Astrocyte of the spinal cord (primary cell): ENCODE measurements at places on chromosomes 6 and 20.

DNA sequence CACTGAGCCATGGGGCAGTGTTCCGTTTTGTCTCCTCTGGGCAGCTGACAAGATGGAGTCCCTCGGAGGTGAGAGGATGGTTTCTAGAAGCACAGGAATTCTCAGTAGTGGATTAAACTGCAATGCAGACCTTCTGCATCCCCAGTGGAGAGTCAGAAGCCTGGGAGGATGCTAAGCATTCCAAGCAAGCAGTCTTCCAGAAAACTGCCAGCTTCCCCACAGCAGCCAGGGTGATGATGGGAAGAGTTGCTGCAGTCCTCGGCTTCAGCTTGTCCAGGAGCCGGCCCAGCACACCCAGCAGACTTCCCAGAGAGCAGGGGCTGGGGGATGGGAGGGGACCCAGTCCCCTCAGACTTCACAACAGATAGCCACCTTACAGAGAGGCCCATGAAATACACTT lies 163.6 kb downstream of the LY86 start:
- DNase-seq = peak; percentile 20

DNA sequence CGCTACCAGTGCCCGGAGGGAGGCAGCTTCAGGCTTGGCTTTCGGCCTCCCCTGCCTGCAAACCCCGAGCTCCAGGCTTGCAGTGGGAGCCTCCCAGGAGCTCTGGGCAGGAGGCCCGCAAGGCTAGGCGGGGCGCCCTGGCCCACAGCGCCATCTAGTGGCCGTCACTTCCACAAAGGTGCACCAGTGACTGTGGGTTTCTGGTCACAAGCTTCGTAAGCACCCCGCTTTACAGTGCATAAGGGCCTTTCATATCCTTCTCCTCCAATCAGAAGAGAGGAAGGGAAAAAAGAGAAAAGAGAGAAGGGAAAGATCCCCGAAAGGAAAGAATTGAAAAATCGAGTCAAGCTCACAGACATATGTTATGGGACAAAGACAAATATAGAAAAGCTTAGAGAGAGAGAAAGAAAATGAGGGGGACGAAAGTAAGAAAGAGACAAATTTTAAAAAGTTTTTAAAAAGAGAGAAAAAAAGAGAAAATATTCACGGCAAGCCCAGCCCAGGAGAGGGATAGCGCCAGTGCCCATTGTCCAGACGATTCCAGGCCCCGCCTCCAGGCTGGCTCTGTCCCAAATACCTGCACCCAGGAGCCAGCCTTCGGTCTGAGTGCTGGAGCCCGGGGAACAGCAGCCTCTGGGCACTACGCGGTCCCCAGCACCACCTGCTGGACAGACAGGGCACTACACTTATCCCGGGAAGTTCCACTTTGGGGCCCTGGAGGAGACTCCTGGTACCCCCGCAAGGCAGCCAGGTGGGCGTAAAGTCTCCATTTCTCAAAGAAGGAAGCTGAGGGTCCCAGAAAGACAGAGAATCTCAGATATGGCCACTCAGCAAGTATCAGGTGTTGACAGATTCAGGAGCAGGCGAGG lies 207.1 kb downstream of the PREX1 start:
- DNase-seq = peak; percentile 84

DNA sequence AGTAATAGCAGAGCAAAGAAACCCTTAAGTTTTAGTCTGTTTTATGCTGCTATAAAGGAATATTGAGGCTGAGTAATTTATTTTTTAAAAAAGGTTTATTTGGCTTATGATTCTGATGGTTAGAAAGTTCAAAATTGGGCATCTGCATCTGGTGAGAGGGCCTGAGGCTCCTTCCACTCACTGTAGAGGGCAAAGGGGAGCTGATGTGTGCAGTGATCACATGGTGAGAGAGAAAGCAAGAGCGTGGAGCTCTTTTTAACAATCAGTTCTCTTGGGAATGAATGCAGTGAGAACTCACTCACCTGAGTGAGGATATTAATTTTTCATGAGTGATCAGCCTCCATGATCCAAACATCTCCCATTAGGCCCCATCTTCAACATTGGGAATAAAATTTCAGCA lies 36.4 kb upstream of the SAMD3 start:
- DNase-seq = no peak

DNA sequence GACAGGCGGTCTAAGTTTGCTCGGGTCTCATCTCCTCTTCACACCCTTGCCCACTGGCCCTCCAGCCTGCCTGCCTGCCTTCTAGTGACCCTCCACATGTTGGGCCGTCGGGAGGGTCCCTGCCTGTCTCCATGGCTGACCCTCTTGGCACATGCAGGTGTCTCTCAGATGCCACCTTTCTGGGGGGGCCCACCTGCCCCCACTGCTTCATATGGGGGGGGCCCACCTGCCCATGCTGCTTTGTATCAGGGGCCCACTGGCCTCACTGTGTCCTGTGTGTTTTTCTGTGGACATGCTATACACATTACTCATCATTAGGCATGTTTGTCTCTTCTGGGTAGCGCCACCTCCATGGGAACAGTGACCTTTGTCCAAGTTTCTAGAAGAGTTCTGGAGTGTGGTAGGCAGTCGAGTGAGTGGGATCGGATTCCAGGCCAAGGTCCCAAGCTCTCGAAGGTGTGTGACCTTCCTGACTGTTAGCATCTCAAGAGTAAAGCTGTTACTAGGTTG lies 40.4 kb upstream of the KIF25 start:
- DNase-seq = no peak

- no peak for DNase-seq
Observed at GRCh38 chr20:42510686-42511085, 679.0 kb downstream of the PTPRT start.

DNA sequence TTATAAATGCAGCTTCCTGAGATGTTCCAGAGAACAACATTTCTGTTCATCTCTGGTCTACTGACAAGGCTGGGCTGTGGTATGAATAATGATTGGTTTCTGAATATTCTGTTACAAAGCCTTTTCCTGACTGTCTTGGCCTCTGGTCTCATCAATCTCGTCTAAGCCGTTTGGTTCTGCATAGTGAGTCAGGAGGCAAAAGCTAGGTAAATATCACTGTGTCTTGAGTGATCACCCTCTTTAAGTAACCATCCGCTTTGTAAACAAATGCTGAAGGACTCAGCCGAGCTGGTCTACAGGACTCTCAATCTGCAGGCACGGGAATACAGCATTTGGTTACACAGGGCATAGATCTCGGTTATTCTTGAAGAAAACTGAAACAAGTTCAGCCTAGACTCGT lies 511.9 kb downstream of the KIF16B start:
- no peak for DNase-seq

GRCh38 chr6:157133856-157134255 lies 189.5 kb downstream of the TMEM242 start:
- DNase-seq = no peak

- peak; percentile 90 for DNase-seq
Observed at GRCh38 chr6:87697581-87698546, 4.2 kb downstream of the AKIRIN2 start.

DNA sequence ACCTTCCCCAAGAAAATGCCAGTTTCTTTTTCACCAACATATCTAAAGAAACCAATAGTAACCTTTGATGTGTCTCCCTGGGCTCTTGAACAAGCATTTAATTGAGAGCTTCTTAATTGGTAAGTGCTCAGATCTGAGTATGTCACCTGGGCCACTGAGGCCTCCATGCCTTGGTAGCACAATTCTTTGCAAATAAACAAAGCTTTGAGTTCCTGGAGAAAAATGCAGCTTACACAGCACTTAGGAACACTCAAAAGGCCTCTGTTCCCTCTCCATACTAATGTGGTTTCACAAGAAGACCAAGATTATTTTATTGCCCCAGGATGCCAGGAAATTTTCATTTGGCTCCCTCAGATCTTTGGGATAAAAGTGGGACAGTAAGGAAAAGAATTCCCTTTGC lies 217.6 kb upstream of the CEP162 start:
- DNase-seq = no peak

GRCh38 chr20:63014710-63015109 lies 7.9 kb upstream of the BHLHE23 start:
- DNase-seq = no peak

GRCh38 chr6:122696079-122696478 lies 83.4 kb upstream of the FABP7 start:
- peak; percentile 95 for DNase-seq

DNA sequence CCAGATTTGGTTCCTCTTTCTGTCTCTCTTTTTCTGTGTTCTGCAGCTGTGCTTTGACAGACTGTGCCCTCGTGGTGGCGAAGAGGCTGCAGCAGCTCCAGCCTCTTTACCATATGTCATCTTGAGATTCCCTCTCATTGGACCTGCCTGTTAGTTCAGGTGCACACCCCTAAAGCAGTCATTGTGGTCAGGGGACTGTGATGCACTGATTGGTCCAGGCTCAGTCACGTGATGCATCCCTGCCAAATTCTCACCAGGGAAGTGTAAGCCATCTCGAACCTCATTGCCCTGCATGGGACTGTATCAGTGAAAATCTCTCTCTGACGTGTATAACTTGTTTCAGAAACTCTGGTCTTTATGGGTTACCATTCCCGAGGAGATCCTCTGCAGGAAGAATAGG lies 160.3 kb downstream of the EYA2 start:
- DNase-seq = no peak

DNA sequence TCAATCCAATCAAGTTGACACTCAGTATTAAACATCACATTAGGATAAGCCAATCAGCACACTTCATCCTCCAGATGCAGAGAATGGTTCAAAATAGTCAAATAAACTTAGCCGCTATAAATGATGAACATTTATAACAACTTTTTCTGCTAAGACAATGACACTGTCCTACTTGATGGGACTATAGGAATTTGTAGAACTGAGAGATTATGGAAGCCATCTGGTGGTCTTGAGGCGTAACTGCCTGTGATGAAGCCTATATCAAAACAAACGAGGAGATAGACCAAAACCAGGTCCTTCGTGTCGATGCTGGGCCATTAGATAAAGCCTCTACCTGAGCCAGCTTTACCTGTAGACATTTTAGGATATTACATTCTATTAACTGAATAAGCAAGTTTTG lies 631.1 kb downstream of the COL12A1 start:
- DNase-seq = peak; percentile 38

GRCh38 chr6:44431118-44431725 lies 43.7 kb downstream of the CDC5L start:
- peak; percentile 74 for DNase-seq

DNA sequence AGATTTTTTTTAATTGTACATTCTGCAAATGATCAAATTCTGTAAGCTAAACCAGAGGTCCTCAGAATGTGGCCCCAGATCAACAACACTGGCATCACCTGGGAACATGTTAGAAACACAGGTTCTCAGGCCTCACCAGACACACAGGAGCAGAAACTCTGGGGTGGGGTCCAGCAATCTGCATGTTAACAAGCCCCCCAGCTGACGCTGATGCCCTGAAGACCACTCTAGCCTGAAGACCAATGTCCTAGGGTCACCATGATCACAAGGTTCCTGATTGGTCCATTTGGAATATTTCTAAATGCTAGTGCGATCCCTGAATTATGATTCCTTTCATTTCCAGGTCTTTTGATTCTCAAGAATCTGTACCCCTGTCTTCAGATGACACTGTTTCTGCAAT lies 2.4 kb upstream of the LY86 start:
- no peak for DNase-seq

DNA sequence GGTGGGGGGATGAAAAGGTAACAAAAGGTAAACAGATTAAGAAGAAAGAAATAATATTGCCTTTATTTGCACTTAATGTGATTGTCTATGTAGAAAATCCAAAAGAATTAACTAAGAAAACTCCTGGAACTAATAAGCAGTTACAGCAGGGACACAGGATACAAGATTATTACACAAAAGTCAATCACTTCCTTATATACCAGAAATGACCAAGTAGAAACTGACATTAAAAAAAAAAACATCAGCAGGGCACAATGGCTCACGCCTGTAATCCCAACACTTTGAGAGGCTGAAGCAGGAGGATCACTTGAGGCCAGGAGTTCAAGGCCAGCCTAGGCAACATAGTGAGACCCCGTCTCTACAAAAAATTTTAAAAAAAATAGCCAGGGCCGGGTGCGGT lies 123.2 kb upstream of the RIPOR2 start:
- no peak for DNase-seq

DNA sequence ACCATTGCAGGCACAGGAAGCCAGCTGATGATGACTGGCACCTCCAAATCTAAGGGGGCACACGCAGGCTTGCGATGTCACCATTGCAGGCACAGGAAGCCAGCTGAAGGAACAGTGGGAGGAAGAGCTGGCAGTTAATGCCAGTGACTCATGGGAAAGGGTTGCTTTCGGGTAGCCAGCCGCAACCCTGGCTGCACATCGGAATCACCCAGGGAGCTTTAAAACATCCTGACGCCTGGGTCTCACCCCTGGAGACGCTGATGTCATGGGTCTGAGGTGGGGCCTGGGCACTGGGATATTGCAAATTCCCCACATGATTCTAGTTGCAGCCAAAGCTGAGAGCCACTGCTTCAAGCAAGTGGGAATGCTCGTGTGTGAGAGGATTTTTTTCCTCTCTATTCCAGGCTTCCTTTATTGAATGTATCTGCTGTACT lies 16.1 kb upstream of the CCN6 start:
- DNase-seq = peak; percentile 95

DNA sequence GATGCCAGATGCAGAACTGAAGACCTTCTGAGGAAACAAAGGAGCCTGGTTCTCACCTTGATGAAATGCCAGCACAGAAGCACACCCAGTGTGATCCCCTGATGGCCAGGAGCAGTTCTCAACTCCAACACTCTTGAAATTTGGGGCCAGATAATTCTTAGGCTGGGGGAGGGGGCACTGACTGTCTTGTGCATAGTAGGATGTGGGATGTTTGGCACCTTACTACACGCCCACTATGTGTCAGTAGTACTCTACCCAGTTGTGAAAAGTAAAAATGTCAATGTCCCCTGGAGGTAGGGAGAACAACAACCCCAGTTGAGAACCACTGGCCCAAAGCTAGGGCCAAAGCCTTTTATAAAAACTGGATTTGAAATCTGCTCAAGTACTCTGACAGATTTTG lies 398.3 kb upstream of the ARID1B start:
- no peak for DNase-seq

GRCh38 chr6:53476964-53477363 lies 67.9 kb downstream of the GCLC start:
- DNase-seq = no peak

- DNase-seq = peak; percentile 84
Observed at GRCh38 chr6:73695619-73696421, at the start of gene CD109. CD109 (plus strand) TSS chr6:73696203; CDS start chr6:73696216, 13 bp downstream.

DNA sequence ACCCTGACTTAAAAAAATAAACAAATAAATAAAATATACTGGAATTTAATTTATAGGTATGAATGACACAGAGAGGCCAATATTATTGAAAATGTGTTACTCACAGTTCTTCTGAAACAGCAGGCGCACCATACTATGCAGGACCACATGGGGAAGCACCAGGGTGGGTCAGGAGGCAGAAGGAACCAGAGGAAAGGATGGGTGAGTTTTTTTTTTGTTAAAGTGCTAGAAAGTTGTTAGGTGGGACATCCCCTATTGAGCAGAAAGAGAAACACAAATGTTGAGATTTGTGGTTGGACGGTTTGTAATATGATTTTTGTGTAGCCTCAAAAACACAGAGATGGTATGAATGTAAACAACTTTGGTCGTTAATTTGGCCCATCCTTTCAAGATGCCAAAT lies 26.0 kb downstream of the PTPRA start:
- DNase-seq = no peak

GRCh38 chr20:51678026-51678697 lies 90.0 kb downstream of the ATP9A start:
- peak; percentile 24 for DNase-seq
